ENCODE measurements at places on chromosomes 4 and X.

DNA sequence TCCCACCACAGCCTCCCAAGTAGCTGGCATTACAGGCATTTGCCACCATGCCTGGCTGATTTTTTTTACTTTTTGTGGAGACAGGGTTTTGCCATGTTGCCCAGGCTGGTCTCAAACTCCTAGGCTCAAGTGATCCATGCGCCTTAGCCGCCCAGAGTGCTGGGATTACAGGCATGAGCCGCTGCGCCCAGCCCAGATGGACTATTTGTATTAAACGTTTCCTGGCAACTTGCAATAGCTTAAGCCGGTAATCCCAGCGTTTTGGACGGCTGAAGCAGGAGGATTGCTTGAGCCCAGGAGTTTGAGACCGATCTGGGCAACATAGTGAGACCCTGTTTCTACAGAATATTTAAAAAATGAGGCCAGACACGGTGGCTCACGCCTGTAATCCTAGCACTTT is 18.4 kb downstream of the UBE2K start:
- no peak for DNase-seq

DNA sequence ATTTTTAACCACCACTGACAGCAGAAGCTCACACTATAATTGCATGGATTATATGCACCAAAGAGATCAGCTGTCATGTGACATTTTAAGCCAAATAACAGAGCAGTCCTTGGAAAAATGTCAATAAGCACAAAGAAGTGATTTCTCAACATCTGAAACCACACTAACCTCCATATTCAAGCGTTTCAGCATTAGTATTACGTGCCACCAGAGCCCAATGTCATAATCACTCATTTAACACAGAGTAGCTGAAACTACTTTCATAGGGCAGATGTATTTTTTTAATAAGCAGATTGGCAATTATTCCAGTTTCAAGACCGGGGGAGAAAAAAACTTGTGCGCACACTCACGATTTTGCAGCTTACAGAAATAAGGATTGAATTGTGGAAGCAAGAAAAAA is 76.6 kb downstream of the SH3KBP1 start:
- DNase-seq: no peak

- DNase-seq: no peak
Observed at GRCh38 chr4:104763554-104764222, 269.0 kb upstream of the CXXC4 start.

GRCh38 chrX:153662266-153662665 is 11.3 kb downstream of the PNCK start:
- peak; percentile 67 for DNase-seq

DNA sequence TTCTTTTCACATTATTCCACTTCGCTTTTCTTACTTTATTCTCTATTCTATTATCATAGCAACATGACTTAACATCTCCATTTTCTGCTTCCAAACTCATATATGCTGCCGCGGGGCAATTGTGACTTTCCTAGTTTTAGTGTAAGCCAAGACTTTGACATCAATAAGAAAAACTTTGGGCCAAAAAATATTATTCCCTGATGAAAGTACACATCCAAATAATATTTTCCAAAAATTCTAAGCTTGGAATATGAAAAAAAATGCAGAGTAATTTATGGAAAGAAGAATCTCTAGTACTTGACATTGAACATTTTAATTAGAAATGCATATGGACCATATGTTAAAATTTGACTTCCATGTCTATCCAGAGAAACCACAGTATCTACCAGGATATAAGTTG is 995.1 kb upstream of the INTU start:
- no peak for DNase-seq

DNA sequence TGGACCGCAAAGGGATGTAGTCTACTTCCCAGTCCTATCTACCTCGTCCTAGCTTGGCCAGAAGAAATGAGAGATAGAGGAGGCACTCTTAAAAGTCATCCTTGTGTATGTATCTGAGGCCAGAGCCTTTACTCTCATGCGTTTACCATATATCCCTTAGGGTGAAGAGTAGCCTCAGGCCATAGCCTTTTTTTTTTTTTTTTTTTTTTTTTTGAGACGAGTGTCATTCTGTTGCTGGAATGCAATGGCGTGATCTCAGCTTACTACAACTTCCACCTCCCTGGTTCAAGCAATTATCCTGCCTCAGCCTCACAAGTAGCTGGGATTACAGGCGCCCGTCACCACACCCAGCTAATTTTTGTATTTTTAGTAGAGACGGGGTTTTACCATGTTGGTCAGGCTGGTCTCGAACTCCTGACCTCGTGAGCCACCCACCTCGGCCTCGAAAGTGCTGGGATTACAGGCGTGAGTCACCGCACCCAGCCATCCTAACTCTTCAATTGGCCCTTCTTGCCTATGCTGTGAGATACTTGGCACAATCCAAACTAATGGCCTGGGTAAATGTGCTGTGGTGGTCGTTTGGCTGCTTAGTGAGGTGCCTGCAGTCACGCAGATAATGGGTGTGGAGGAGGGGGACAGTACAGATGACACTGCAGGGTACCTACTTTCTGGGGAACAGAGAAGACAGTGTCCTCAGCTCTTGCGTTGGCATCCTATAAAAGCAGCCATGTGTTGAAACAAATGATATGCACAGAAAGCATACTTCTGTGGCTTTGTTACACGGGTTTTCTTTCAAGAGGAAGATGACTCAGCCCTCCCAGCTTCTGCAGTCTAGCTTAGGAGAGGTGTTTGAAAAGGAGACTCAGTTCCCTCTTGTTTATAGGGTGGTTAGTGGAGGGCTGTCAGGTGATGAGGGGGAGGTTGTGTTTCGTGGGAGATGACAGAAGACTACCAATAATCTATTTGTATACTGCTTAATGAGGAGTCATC is 10.4 kb upstream of the DGAT2L6 start:
- no peak for DNase-seq

- DNase-seq: no peak
Observed at GRCh38 chr4:130760246-130760645, 1664.3 kb downstream of the C4orf33 start.

DNA sequence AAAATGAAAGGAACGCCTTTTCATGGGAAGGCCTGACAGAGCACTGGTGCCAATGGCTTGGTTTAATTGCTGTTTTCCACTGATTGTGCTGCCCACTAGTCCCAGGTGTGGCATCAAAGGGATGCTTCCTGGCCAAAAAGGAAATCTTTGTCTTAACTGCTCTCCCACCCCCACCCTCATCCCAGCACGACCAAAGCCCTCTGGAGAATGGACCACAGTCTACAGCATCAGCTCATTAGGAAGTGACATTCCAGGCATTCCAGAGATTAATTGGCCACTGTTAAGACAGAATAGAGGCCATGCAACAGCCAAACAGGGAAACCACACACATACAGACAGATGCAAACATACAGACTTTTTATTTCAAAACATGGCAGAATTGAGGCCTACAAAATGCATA is 143.2 kb downstream of the LHFPL1 start:
- no peak for DNase-seq

DNA sequence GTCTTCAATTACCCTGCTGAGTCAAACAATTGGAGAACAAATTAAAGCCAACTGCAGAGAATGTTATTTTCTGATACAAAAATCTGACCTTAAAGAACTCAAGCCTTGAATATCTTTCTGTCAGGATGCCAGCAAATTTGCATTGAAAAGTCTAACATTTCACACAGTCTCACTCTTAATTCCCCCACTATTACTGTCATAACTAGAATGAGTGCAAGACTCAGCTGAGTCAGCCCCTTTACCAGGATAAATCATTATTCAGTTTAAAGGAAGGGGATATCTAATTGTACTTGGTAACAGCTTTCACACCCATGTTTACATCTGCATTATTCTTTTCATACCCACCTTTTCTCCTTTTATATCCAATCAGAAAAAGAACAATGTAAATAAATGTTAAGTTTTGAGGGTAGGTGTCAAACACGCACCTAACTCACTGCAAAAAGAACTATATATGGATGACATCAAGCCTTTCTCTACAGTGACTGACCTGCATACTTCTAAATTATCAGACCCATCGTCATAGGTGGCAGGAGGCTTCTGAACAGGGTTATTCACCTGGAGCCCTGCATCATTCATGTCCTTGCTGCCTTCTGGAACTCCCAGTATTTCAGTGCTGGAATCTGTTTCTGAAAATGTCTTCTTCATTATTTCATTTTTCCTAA is 117.4 kb downstream of the TMA16 start:
- no peak for DNase-seq

DNA sequence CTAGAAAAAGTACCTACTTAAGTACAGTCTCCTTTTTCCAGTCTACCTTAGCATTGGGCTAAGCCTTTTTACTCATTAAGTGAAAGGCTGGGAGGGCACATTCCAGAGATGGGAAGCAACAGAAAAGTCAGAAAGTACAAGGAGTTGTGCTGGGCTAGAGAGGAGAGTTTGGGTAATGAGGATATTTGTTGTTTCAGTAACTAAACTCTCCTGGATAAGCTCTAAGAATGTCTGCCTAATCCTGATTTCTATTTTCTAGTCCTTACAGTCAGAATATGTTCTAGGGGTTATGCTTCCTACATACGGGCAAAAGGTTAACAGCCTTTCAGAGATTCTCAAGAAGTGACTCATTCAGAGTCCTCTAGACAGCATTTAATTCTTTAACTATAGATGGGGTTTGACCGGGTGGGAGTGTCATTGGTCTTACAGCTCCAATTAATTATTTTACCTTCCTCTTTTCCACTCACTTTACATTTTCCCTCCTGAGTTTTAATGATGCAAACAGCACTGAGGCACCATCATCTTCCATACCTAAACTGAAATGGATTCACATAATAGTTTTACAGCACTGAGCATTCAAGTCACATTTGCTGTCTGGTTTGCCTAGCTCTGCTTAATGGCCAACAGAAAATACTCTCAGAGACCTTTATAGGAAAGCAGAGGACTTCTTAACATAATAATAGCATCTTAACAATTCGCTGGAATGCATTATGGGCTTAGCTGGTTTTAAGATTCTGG is 42.9 kb downstream of the USP26 start:
- DNase-seq: no peak

- DNase-seq: no peak
Observed at GRCh38 chr4:1538941-1539772, 132.9 kb upstream of the NKX1-1 start.

DNA sequence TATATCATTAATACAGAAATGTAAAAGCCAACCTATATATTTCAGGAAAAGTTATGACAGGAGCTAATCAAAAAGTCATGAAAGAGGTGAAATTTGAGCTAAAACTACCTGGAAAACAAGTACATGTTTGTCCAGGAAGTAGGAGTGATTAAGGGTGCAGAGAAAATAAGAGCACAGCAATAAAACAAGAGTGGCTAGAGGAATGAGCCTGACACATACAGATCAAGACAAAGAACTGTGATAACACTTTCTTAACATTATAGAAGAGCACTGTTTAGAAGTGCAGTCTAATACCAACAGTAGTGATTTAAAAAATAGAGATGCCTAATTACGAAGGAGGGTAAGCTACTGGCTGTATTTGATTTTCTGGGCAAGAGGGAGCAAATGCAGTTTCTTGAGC is 125.1 kb downstream of the WDFY3 start:
- DNase-seq: no peak

DNA sequence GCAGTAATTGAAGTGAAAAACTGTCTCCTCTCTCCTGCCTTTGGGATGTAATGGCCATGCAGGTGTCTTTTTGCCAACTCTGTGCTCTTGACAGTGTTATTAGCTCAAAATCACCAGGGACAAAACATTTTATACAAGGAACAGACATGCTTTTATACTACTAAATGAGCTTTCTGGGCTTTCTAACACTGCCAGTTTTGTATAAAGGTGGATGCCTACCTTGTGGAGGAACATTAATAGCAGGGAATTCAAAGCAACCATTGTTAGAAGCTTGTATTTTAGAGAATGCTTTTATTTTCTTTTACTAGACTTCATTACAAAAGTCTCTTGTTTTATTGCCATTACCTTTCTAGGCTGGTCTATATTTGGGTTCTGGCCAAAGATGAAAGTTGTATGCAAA is 54.7 kb upstream of the ARSJ start:
- no peak for DNase-seq

DNA sequence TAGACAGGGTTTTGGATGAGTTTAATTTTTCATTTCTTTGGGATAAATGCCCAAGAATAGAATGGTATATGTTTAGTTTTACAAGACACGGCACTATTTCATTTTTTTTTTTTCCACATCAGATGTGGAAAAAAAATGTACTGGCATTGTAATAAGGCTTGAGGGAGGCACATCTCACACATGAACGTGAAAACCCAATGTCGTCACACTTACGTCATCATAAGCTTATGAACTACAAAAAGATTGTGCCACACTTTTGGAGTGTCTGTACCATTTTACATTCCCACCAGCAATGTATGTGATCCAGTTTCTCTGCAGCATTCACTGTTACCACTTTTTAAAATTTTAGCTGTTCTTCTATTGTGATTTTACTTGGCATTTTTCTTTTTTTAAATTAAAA is 74.2 kb downstream of the TAF1 start:
- no peak for DNase-seq

GRCh38 chr4:142954415-142954814 is 108.3 kb upstream of the INPP4B start:
- DNase-seq: no peak

GRCh38 chrX:131305926-131306325 is 16.8 kb upstream of the IGSF1 start:
- DNase-seq: no peak

- DNase-seq: no peak
Observed at GRCh38 chrX:130896802-130897501, 6.1 kb downstream of the ENOX2 start.

GRCh38 chr4:174255786-174256185 is 27.7 kb downstream of the FBXO8 start:
- DNase-seq: no peak

- no peak for DNase-seq
Observed at GRCh38 chrX:42720209-42720608, 57.8 kb downstream of the PPP1R2C start.

GRCh38 chr4:147780137-147780777 is 48.4 kb downstream of the ARHGAP10 start:
- no peak for DNase-seq

- DNase-seq: no peak
Observed at GRCh38 chr4:180664766-180665368, 1578.3 kb upstream of the TENM3 start.

GRCh38 chr4:74104145-74104544 is 5.2 kb upstream of the CXCL2 start:
- DNase-seq: no peak

- DNase-seq: no peak
Observed at GRCh38 chrX:23952391-23952790, 44.6 kb downstream of the CXorf58 start.
